Naive thymus-derived CD4-positive, alpha-beta T cell (primary cell): ENCODE measurements at places on chromosomes 4 and X. TPM values are rescaled to one million over a fixed set of nuclear protein-coding genes. Genes with fewer than 3 reads are reported as not detected.

Gene CLDN34
- not detected for polyA plus RNA-seq

DNA sequence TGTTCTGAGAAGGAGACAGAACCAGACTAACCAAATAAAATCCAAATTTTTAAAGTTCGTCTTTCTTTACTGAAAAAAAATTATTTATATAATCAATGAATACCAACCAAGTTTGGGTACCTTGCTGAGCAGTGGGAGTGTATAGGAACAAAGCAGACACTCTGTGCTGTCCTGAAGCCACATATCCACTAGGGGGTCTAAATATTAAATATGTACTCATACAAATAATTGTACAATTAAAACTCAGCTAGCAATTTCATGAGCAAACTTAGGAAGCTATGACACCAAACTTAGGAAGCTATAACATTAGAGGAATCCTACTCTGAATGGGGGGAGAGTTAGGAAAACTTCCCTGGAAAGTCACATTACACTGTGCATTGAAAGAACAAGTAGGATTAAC is 582.0 kb upstream of the EPHA5 start:
- H3K27ac ChIP-seq: no peak overlapping the region
- no peaks in the 10 kb centered on the region for H3K4me1 ChIP-seq
- DNase-seq: no peak

Gene LNX1
- 0.48 TPM for polyA plus RNA-seq

GRCh38 chr4:153553155-153553818 is 87.1 kb downstream of the TMEM131L start:
- no peak for DNase-seq
- H3K36me3 ChIP-seq: peaks cover 4% of the 10 kb centered on the region
- no peak overlapping the region for H3K4me3 ChIP-seq
- no peak overlapping the region for H3K27ac ChIP-seq
- no peaks in the 10 kb centered on the region for H3K4me1 ChIP-seq

DNA sequence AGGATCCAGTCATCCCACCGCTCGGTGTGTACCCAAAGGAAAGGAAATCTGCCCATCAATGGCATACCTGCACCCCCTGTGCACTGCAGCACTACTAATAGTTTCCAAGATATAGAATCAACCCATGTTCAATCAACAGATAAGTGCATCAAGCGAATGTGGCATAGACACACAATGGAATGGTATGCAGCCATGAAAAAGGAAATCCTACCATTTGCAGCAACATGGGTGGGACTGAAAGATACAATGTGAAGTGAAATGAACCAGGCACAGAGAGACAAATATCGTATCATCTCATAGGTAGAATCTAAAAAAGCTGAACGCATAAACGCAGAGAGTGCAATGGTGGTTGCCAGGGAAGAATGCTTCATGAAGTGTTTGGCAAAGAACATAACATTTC is 42.5 kb downstream of the DHRSX start:
- no peaks in the 10 kb centered on the region for H3K27me3 ChIP-seq
- no peaks in the 10 kb centered on the region for H3K36me3 ChIP-seq
- no peak overlapping the region for H3K27ac ChIP-seq
- H3K4me1 ChIP-seq: no peaks in the 10 kb centered on the region
- no peak for DNase-seq
- no peak overlapping the region for H3K4me3 ChIP-seq

GRCh38 chr4:82513382-82513781 is 48.4 kb downstream of the TMEM150C start:
- H3K36me3 ChIP-seq: no peaks in the 10 kb centered on the region
- H3K4me3 ChIP-seq: no peak overlapping the region
- no peak overlapping the region for H3K27ac ChIP-seq
- no peaks in the 10 kb centered on the region for H3K4me1 ChIP-seq

Gene FBXO8
- polyA plus RNA-seq: 13.8 TPM

GRCh38 chr4:176675810-176676209 is 116.9 kb downstream of the VEGFC start:
- no peaks in the 10 kb centered on the region for H3K27me3 ChIP-seq
- H3K4me3 ChIP-seq: no peak overlapping the region
- DNase-seq: no peak

Gene GPR34
- polyA plus RNA-seq: not detected

Gene MRFAP1
- polyA plus RNA-seq: 180 TPM
